ENCODE measurements at places on chromosomes 5 and 9. TPM values are rescaled to one million over a fixed set of nuclear protein-coding genes. Genes with fewer than 3 reads are reported as not detected.

DNA sequence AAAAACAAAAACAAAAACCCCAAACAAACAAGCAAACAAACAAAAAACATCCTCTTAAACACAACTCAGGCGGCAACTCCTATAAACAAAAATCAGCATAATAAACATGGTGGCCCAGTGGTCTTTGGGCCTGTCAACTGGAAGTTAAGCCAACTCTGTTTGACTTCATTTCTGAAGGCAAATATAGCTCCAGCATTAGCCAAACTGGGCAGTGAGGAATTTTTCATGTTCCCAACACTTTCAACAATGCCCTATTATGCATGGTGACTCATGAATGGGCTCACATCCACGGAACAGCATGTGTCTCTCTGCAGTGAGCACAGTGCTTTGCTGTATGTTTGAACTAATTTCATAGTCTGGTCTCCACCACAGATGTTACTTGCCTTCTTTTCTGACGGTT, 143.9 kb upstream of the STC2 start:
- DNase-seq: no peak

- no peak for DNase-seq
Observed at GRCh38 chr9:18837402-18837801, 195.6 kb downstream of the SAXO1 start.

The ARHGEF39 gene
- 12.3 TPM for total RNA-seq

- no peak for DNase-seq
Observed at GRCh38 chr9:107975426-107976010, 485.9 kb upstream of the KLF4 start.

GRCh38 chr9:124724415-124725067, 46.6 kb downstream of the NR6A1 start:
- no peak for DNase-seq

Data from activated T-helper 2 cell treated with anti-CD3 and anti-CD28 coated beads, Interferon-gamma antibody, Interleukin-2, Interleukin-4, amounts not matched to agents 10 μg/mL and 5 μg/mL and 100 μg/mL, durations not matched to agents 14 hours and 24 hours and 36 hours (primary cell).